ENCODE measurements at places on chromosomes 1 and 21. TPM values are rescaled to one million over a fixed set of nuclear protein-coding genes. Genes with fewer than 3 reads are reported as not detected.

The UTS2 gene
- total RNA-seq = not detected

The BARHL2 gene
- total RNA-seq = not detected

The SFN gene
- total RNA-seq = 2.4 TPM

The IGSF9 gene
- not detected for total RNA-seq

The TIE1 gene
- not detected for total RNA-seq

The KLHDC9 gene
- total RNA-seq = 0.30 TPM

The ARTN gene
- 0.52 TPM for total RNA-seq

The ARHGAP30 gene
- total RNA-seq = 304 TPM

The EDARADD gene
- total RNA-seq = 2.0 TPM

The KRTAP21-2 gene
- total RNA-seq = not detected

The B3GALT5 gene
- total RNA-seq = not detected

The SAMSN1 gene
- total RNA-seq = 59.0 TPM

The HAPLN2 gene
- total RNA-seq = not detected

The GPR89B gene
- 23.2 TPM for total RNA-seq

The LRRC3 gene
- total RNA-seq = 5.1 TPM

The SDE2 gene
- total RNA-seq = 16.1 TPM

The ETV3L gene
- total RNA-seq = not detected

The SLAMF1 gene
- total RNA-seq = 70.6 TPM

The GPN2 gene
- total RNA-seq = 26.9 TPM

The SIPA1L2 gene
- total RNA-seq = 0.77 TPM

The LY9 gene
- total RNA-seq = 49.0 TPM

The TCHHL1 gene
- not detected for total RNA-seq

The S100A7 gene
- total RNA-seq = not detected

The PUM1 gene
- total RNA-seq = 102 TPM

The FNDC5 gene
- not detected for total RNA-seq

The KISS1 gene
- total RNA-seq = not detected

The SELP gene
- 0.48 TPM for total RNA-seq

The ANKRD65 gene
- total RNA-seq = not detected

The CHAF1B gene
- 25.6 TPM for total RNA-seq

The RIMS3 gene
- total RNA-seq = 4.0 TPM

The OR2AK2 gene
- not detected for total RNA-seq

The RGS18 gene
- total RNA-seq = 0.15 TPM

The SRGAP2B gene
- 32.8 TPM for total RNA-seq

The GJA8 gene
- not detected for total RNA-seq

The HAO2 gene
- total RNA-seq = not detected

The NTNG1 gene
- not detected for total RNA-seq

The PUSL1 gene
- total RNA-seq = 18.9 TPM

The VCAM1 gene
- not detected for total RNA-seq

The A3GALT2 gene
- total RNA-seq = not detected

The GCLM gene
- 17.8 TPM for total RNA-seq

The S100A16 gene
- not detected for total RNA-seq

The KLHL17 gene
- 23.6 TPM for total RNA-seq

The PSRC1 gene
- total RNA-seq = 34.5 TPM

The NBPF10 gene
- total RNA-seq = 2.8 TPM

The KCNQ4 gene
- 0.52 TPM for total RNA-seq

The SMIM1 gene
- not detected for total RNA-seq

The MPZL1 gene
- 12.5 TPM for total RNA-seq

The POLR3C gene
- total RNA-seq = 38.7 TPM

The KAZN gene
- total RNA-seq = 0.21 TPM

Data from activated CD4-positive, alpha-beta T cell treated with anti-CD3 and anti-CD28 coated beads, Interleukin-2, amount 10 ng/mL, durations not matched to agents 7 days and 5 days (primary cell).